ENCODE measurements at places on chromosomes 1 and 21. TPM values are rescaled to one million over a fixed set of nuclear protein-coding genes. Genes with fewer than 3 reads are reported as not detected.

BNIPL gene
- 0.70 TPM for polyA plus RNA-seq

TRIM58 gene
- 3.1 TPM for polyA plus RNA-seq

VWA5B1 gene
- 0.13 TPM for polyA plus RNA-seq

KIF14 gene
- polyA plus RNA-seq: 2.5 TPM

NES gene
- polyA plus RNA-seq: 945 TPM

VHLL gene
- not detected for polyA plus RNA-seq

TDRD5 gene
- polyA plus RNA-seq: not detected

SPATA46 gene
- 0.13 TPM for polyA plus RNA-seq

RORC gene
- 10.8 TPM for polyA plus RNA-seq

GRHL3 gene
- polyA plus RNA-seq: 0.27 TPM

RNPEP gene
- polyA plus RNA-seq: 18.6 TPM

PPM1J gene
- 3.9 TPM for polyA plus RNA-seq

FNDC10 gene
- 2.0 TPM for polyA plus RNA-seq

MRPS21 gene
- 45.4 TPM for polyA plus RNA-seq

CRNN gene
- not detected for polyA plus RNA-seq

ARMH1 gene
- 1.8 TPM for polyA plus RNA-seq

CAPN9 gene
- polyA plus RNA-seq: 0.47 TPM

S100A1 gene
- 8.1 TPM for polyA plus RNA-seq

GFI1 gene
- polyA plus RNA-seq: 0.20 TPM

RAB42 gene
- polyA plus RNA-seq: 7.1 TPM

CDC20 gene
- polyA plus RNA-seq: 14.3 TPM

ANGPTL3 gene
- polyA plus RNA-seq: 0.30 TPM

DNASE2B gene
- polyA plus RNA-seq: not detected

NBPF6 gene
- not detected for polyA plus RNA-seq

NBPF9 gene
- polyA plus RNA-seq: 34.5 TPM

ACAP3 gene
- polyA plus RNA-seq: 44.6 TPM

LDLRAP1 gene
- 11.5 TPM for polyA plus RNA-seq

LAMB3 gene
- polyA plus RNA-seq: 0.70 TPM

DNAI4 gene
- 4.3 TPM for polyA plus RNA-seq

IL10 gene
- 0.49 TPM for polyA plus RNA-seq

ZNF593OS gene
- polyA plus RNA-seq: 1.5 TPM

HAO2 gene
- polyA plus RNA-seq: 0.14 TPM

MAP3K21 gene
- 0.20 TPM for polyA plus RNA-seq

CASQ2 gene
- 914 TPM for polyA plus RNA-seq

RNF19B gene
- polyA plus RNA-seq: 9.1 TPM

Data from forelimb muscle (tissue), 1 donor.